Small intestine (tissue), 16 donors: ENCODE measurements at places on chromosomes 6 and 20. TPM values are rescaled to one million over a fixed set of nuclear protein-coding genes. Genes with fewer than 3 reads are reported as not detected.

GRCh38 chr6:127022302-127022701 is 96.2 kb upstream of the RSPO3 start:
- peak; percentile 13 for DNase-seq

DNA sequence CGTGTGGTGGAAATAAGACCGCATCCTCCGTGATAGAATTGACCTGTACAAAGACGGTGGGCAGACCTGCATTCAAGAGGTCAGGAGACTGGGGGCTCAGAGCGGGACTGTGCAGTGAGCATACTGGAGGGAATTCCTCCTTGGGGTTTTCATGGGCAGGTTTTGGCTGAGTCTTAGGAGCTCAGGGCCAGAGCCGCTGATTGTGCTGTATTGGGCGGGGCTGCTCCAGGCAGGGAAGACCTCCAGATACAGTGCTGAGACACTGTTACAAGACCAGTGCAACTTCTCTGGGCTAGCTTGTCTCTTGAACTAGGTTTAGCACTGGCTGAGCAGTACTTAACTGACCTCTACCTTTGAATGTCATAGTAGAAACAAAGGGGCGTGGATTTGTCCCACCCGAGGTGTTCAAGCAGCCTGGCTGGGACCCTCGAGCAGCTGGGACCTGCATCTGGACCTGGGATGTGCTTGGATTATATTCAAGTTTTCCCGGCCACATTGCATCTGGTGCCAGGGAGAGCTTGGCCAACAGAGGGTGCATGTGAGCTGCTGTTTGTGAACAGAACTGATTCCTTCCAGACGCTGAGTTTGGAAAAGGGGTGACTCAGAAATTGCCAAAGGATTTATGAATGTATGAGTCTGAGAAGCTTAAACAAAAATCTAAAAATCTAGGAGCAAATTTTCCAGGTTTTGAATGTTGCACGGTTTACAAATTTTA is 33.4 kb upstream of the SLC22A1 start:
- DNase-seq, result peak; percentile 66

GRCh38 chr6:158972241-158973233 is 27.5 kb downstream of the RSPH3 start:
- DNase-seq, result peak; percentile 75

DNA sequence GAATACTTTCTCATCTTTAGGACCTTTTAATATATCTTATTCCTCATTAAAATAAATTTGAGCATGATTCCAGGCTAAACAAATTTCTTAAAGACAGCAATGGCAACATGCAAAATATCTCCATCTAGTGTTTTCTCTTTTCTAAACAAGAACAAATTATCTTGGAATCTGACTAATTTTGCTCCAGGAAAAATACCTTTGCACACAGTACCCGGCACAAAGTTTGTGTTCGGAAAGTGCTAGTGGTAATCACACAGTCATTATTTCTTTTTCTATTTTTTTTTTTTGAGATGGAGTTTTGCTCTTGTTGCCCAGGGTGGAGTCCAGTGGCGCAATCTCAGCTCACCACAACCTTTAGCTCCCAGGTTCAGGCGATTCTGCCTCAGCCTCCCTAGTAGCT is 8.2 kb upstream of the EFHC1 start:
- no peak for DNase-seq

DNA sequence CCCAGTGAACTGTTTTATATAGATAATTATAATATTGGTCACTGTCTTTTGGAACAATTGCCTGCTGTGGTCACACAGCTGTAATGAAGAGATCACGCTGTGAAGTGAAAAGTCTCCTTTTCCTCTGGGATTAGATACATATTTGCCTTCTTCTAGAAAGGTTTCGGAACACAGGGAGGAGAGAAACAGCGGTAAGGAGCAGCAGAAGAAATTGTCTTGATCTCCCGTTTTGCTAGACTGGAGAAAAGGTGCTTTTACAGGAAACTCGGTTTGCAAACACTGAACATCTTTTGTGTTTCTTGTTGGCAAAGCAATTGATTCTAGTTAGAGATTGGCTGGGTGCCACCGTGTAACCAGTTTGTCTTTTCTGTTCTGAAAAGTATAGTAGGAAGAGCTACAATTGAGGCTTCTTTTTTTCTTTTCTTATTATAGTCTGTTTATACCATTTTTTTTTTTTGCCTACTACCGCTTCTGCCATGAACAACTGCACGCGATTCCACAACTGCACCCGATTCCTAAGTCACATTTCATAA is 404.1 kb upstream of the ID4 start:
- no peak for DNase-seq

GRCh38 chr6:158773581-158774449 is 45.4 kb downstream of the EZR start:
- DNase-seq, result no peak

DNA sequence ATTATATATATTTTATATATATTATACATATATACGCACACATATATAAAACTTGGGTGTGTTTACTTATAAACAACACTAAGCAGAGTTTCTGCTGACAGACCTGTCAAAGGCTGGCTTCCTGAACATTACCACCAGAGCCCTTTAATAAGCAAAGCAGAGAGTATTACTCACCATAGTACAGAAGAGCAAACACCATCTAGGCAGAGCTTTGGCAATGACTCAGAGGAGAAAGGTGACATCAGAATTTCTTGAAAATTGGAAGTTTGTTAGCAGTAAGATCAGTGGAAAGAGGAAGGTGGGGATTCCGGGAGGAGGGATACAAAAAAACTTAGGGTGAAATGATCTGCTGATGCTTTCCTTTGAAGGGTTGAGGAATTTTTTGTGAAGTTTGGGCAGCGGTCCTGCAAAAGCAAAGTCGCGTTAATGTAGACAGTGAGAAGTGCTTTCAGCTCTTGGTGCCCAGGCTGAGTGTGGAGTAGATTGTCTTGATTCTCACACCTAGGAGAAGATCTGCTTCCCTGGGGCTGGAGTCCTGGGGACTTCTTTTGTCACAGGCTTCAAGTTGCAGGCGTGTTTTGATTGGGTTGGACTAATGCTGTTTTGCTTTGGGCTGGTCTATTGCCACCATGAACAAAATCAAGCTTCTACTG is 109.6 kb upstream of the BACH2 start:
- DNase-seq, result no peak

GRCh38 chr6:85678026-85678601 is 35.4 kb upstream of the SYNCRIP start:
- DNase-seq, result no peak

BRPF3 gene
- 18.6 TPM for polyA plus RNA-seq

EEF1A1 gene
- 6,538 TPM for polyA plus RNA-seq

LTB gene
- polyA plus RNA-seq, result 4.0 TPM

CALHM4 gene
- not detected for polyA plus RNA-seq
